Foreskin keratinocyte (primary cell): ENCODE measurements at places on chromosomes 11 and 22. TPM values are rescaled to one million over a fixed set of nuclear protein-coding genes. Genes with fewer than 3 reads are reported as not detected.

DNA sequence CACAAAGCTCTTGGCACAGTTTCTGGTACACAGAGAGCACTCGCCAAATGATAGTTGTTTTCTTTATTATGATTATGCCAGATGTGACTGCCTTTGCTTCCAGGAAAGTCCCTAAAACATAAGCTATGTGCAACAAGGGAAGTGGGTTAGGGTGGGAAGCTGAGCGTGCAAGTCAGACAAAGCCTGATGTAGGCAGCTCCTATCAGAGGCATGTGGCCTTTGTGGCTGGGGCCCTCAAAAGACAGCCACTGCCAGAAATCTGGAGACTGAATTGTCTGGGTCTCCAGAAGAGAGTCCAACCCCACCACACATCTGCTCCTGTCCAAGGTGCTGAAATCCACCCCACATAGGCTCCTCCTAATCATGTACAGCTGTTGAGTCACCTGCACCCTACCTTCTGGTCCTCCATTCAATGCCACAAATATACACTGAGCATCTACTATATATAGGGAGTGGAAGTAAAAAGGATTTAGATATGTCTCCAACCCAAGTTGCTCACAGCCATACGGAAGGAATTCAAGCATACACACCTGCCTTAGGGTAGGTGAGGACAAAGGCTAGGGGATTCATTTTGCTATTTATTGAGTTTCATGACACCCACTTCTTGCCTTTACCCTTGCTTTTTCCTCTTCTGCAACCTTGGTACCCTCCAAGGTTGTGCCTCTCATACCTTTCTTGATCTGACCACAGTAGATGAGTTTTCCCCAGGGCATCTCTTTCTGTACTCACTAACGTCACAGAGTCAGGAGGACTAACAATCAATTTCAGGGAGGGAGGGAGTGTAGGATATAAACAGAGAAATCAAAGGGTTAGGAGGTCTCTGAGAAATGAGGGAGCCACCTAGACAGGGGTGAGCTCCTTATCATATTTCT is 12.4 kb downstream of the SEC14L3 start:
- DNase-seq = no peak

DNA sequence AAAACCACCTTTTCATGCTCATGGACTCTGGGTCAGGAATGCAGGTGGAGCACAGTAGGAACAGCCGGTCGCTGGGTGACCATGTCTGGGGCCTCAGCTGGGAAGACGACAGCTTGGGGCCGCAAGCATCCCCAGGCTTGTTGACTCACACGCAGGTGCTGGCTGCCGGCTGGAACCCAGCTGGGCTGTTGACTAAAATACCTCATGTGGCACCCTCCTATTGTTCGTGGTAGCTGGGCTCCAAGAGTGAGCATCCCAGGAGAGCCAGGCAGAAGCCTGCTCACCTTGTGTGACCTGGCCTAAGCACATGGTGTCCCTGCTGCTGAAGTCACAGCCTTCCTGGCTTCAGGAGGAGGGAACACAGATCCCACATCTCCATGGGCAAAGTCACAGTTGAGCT is 9.4 kb downstream of the DPP3 start:
- peak; percentile 12 for DNase-seq

DNA sequence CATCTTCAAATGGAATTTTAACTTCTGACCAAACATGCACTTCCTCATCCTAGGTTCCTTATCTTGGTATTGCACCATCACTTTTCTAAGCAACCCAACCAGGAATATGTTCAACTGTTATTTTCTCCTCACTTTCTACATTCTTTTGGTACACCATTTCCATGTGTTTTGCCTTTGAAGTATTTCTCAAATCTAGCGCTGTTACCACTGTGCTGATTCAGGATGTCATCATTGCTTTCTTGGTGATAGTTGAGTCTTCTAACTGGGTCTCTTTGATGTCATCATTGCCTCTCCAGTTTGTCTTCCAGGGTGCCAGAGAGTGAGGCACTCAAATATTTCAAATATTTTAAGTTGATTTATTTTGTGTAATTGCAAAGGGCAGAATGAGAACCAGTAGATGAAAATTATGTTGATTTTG is 47.5 kb downstream of the HORMAD2 start:
- DNase-seq = no peak

DNA sequence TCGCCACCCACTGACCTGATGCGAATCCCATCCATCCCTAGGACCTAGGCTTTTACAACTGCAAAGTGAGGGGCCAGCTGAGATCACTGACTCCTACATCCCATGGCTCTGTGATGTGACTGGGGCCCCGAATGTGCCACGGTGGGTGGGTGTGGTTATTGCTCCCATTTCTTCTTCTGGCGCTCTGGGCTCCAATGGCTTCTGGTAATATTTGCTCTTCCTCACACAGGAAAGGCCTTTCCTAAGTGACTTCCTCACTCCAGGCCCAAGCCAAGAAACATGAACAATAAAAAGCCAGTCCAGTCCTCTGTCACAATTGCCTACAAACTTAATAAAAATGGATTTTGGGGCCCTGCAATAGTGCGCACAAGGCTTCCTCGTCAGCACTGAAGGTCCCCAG is 78.1 kb downstream of the GALNT18 start:
- DNase-seq = no peak

DNA sequence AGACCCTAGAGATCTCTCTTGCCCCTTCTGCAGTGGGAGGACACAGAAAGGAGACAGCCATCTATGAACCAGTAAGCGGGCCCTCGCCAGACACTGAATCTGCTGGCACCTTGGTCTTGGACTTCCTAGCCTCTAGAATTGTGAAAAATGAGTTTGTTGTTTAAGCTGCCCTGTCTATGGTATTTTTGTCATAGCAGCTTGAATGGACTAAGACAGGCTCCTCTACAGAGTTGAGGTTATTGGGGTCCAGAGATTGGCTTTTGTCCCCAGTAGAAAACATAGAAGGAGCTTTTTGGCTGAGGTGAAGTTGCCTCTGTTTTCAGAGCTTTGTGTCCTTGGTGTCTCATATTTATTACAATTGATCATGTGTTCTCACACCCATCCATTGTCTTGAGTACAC is 77.2 kb downstream of the STIM1 start:
- no peak for DNase-seq

DNA sequence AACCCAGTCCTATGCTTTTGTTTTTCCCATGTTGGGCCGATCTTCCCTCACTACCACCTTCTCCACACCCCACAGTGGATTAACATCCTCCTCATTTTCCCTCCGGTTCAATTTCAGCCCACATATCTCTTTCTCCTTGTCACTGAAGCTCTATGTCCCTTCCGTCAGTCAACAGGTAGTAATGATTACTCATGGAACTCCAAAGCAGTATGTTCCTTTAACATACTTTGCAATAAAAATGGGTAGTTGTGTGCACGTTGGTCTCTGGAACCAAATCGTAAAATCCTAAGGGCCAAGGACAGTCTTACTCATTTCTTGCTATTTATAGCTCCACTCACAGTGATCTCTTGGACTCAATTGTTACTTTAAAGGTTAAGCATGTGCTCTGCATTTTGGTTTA is 20.2 kb downstream of the AMOTL1 start:
- no peak for DNase-seq

DNA sequence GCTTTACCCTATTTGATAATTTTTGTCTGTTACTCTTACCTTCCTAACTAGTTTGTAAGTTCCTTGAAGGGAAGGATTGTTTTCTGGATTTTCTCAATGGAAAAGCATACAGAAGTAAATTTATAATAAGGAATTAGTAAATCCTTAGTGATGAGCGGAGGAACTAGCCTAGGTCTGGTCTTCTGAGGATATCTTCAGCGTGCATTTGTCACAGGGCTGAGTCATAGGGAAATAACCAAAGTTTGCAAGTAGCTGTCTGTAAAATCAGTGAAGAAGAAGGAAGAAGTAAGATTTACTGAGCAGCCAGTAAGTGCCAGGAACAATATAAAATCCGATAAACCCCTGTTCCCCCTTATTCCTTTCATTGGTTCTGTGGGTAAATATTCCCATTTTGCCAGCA is 162.7 kb upstream of the SORL1-AS1 start:
- DNase-seq = no peak

DNA sequence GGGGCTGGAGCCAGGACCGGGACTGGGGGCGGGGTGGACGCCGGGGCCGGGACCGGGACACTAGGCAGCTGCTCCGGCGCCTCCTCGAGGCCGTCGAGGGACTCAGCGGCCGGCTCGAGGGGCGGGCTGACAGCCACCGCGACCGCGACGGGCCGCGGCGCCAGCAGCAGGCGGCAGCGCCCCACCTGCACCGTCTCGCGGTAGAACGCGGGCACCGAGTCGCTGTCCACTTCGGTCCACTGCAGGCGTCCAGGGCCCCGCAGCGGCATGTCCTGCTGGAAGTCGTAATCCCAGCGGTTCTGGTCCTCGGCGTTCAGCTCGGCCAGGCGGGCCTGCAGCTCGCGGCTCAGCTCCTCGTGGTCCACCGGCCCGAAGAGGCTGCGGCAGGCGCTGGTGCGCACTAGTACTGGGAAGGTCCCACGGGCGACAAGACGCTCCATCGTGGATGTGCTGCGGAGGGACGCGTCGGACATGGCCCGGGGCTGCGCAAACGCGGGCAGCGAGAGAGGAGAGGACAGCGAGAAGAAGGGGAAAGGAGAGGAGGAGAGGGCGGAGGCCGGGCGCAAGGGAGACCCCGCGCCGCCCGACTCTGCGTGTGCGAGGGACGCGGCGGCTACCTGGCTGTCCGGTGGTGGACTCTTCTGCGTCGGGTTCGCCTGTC is 428 bp downstream of the CDKN1C start:
- DNase-seq = no peak

- peak; percentile 61 for DNase-seq
These were observed 21.3 kb downstream of the SIK2 start for GRCh38 chr11:111623527-111624030.

DNA sequence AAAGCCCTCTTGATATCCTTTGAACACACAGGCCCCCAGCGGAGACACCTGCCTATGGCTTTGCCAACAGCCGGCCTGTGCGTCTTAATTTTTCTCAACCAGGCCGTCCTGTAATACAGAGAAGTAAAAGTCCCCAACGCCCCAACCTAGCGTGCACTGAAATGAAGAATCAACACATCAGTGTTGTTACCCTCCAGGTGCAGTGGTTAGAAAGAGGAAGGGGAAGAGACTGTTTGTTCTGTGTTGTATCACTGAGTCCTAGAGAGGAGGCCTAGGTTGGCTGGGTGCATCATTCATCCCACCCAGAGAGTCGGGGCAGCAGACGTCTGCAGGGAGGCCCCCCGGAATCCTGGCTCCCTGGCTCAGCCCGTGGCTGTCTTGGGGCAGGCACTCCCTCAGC is 25.7 kb downstream of the SGSM1 start:
- no peak for DNase-seq

- DNase-seq = no peak
These were observed 70.0 kb upstream of the ALX4 start for GRCh38 chr11:44380009-44380313.

DNA sequence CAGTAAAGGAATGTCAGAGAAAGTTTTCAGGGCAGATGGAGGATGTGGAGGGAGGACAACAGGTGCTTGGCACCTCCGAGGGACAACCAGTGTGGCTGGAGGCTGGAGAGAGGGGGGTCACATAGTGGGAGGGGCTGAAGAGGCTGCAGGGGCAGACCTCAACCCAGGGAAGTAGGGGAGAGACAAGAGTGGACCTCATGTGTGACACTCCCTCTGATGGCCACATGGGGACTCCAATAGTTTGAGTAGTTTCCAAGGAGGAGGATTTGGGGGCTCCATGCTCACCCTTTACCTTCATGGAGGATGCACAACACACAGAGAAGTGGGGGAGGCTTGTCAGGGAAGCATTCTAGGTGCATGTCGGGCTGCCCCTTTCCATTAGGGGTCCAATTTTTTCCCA is 35.1 kb upstream of the ASPHD2 start:
- no peak for DNase-seq

DNA sequence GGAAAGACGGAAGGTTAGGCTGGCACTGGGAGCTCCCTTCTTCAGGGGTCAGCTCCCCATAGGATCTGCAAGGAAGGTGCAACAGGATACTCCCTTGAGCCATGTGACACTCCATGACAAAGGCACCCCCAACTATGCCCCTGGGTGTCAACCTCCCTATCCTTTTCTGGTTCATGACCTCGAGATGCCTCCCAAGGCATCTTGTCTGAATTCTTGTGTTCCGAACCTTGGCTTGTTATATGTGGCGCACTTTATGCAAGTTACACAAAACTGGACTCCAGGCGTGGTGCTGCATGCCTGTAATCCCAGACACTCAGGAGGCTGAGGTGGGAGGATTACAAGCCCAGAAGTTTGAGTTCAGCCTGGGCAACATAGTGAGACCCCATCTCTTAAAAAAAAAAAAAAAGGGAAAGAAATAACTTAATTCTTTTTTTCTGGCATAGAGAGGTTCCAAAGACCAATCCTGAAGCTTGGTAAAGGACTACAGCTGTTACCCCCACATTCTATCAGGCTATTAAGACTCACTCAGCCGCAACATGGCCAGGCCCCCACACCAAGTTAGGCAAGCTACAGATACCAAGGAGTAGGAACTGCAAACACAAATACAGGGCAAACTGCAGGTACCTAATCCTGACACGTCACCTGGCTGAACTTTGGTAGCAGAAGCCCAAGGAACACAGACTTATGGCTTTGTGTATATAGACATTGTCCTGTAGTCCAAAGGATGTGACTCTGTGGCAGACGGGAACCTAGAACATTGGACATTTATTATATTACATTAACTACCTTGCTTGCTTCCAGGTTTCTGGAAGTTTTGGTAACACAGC is 1.4 kb downstream of the C11orf24 start:
- DNase-seq = no peak

DNA sequence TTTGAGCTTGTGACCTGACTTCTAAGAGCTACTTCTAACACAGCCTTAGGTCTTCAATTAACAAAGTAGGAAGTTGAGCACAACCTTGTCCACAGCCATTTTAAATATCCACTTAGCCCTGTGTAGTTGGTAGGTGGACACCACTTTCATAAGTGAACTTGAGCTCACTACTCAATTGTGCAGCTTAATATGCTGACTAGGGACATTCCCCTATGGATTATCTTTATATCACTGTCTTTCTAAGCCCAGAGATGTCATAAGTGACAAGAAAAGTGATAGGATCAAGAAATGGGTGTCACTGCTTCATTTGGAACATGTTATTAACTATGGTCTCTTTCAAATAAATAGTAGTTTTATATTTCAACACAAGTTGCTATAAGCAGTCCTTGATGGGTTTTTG is 4.0 kb upstream of the ATP5MG start:
- no peak for DNase-seq

DNA sequence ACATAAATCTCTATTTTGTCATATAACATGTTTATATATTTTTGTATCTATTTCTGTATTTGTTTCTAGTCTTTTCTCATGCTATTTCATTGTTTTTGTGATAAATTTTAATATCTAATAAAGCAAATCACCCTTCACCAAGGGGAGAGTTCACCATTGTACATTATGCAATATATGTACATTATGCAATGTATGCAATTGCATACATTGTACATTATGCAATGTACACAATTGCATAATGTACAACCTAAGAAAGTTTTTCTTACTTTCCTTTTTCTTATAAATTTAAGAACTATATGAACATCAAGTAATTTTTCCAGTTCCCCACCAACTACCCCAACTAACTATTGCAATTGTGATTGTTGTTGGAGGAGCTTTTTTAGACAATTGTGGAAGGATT is 44.1 kb upstream of the GLYATL2 start:
- no peak for DNase-seq

- DNase-seq = peak; percentile 41
These were observed 50.2 kb downstream of the MIAT start for GRCh38 chr22:26707581-26707980.

- DNase-seq = no peak
These were observed 68.5 kb upstream of the CARD18 start for GRCh38 chr11:105208019-105208418.

The NARS2 gene
- polyA plus RNA-seq = 19.2 and 25.5 TPM in 2 replicates

The NFAM1 gene
- not detected in 2 replicates for polyA plus RNA-seq

The CYTH4 gene
- 0.03 TPM in 1 of 2 replicates, not detected in the other for polyA plus RNA-seq

The KCNJ11 gene
- 0.02 TPM in 1 of 2 replicates, not detected in the other for polyA plus RNA-seq

The CBLIF gene
- not detected in 2 replicates for polyA plus RNA-seq

The CD3G gene
- polyA plus RNA-seq = not detected in 2 replicates

The TRIM49D1 gene
- polyA plus RNA-seq = not detected in 2 replicates

The TEX54 gene
- not detected in 2 replicates for polyA plus RNA-seq
